DND-41 (cell line): ENCODE measurements at places on chromosomes 12 and 14.

DNA sequence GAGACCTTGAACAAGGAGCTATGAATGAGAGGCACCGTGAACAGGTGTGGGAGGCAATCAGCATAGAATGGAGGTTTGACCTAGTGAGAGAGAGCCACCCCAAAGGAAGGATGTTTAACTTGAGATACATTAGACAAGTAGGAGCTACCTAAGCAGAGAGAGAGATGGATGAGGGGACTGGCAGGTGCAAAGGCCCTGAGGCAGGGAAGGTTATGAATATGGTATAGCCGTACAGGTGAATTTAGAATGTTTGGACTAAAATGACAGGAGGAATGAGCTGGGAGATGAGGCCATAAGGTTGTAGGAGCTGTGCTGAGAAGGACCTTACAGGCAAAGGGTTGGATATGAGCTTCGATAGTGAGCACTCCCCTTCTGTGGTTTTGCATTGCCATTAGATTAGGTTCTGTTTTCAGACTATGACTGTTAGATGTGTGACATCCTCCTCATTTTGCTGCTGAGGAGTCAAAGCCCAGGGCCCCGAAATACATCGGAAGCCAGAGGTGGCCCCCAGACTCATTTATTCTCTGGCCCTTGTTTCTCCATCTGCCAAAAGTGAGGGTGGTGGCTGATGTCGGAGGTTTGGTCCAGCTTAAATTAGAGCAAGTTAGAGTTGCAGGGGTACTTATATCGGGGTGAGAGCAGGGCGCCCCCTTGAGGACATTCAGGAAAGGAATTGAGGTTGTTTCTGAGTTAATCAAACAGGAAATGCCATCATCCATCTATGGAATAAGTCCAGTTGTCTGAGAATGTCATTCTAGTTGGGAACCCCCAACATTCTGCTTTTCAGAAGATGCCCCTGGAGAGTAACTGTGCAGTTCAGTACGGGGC, 29.4 kb downstream of the SLC24A4 start:
- H3K36me3 ChIP-seq = no peaks in the 10 kb centered on the region
- H3K27ac ChIP-seq = no peak overlapping the region
- peaks cover 5% of the 10 kb centered on the region for H3K27me3 ChIP-seq
- H3K4me1 ChIP-seq = no peaks in the 10 kb centered on the region
- peak; percentile 30 for DNase-seq
- H3K4me3 ChIP-seq = no peak overlapping the region

DNA sequence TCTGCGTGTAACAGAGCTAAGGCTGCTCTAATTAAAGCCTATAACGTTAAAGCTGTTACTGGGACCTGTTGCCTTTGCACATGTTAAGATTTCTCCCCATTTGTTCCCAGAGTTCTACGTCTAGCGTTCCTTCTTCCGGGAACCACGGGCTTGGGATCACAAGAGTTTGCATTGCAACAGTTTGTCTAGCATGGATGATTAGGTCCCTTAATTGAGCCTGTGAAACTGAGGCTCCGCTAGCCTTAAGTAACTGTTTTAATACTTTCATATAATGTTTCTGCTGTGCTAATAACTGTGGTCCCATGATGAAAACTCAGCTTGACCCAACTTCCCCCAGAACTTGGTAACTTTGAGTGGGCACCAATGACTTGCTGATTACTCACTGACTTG, 16.7 kb upstream of the LYZ start:
- no peaks in the 10 kb centered on the region for H3K36me3 ChIP-seq
- H3K27ac ChIP-seq = peak overlapping the region; percentile 5; the same call in 1 of the 2 replicates
- H3K27me3 ChIP-seq = peaks cover 15% of the 10 kb centered on the region
- DNase-seq = no peak

- no peaks in the 10 kb centered on the region for H3K27me3 ChIP-seq
- no peaks in the 10 kb centered on the region for H3K36me3 ChIP-seq
- no peak overlapping the region for H3K4me3 ChIP-seq
- H3K27ac ChIP-seq = no peak overlapping the region
Measured at GRCh38 chr12:127582074-127582473, 684.9 kb upstream of the TMEM132C start.

GRCh38 chr12:114684870-114685273, 897 bp upstream of the TBX3 start:
- no peaks in the 10 kb centered on the region for H3K36me3 ChIP-seq
- no peaks in the 10 kb centered on the region for H3K4me1 ChIP-seq
- H3K27me3 ChIP-seq = peaks cover 24% of the 10 kb centered on the region
- no peak overlapping the region for H3K4me3 ChIP-seq
- no peak overlapping the region for H3K27ac ChIP-seq
- DNase-seq = no peak

GRCh38 chr14:81178063-81178462, 42.7 kb downstream of the GTF2A1 start:
- H3K36me3 ChIP-seq = peaks cover 41% of the 10 kb centered on the region
- H3K4me3 ChIP-seq = no peak overlapping the region
- DNase-seq = no peak
- H3K27me3 ChIP-seq = no peaks in the 10 kb centered on the region

DNA sequence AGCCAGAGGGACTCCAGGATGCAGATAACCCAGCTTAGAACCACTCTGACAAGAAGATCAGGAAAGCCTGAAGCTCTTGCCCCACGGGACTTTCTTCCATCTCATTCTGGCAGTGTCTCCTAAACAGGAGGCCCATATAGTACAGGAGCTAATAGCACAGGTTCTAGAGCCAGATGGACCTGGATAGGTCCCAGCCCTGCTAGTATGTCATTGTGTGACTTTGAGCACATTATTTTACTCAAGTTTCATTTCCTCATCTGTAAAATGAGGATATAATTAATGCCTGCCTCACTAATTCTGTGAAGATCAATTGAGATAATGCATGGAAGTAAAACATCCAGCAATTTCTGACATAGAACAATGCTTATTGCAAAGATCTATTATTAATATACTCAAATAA, 66.5 kb upstream of the GZMB start:
- peaks cover 3% of the 10 kb centered on the region for H3K27me3 ChIP-seq
- no peaks in the 10 kb centered on the region for H3K36me3 ChIP-seq
- H3K4me1 ChIP-seq = no peaks in the 10 kb centered on the region
- H3K4me3 ChIP-seq = no peak overlapping the region
- DNase-seq = no peak
- H3K27ac ChIP-seq = no peak overlapping the region

DNA sequence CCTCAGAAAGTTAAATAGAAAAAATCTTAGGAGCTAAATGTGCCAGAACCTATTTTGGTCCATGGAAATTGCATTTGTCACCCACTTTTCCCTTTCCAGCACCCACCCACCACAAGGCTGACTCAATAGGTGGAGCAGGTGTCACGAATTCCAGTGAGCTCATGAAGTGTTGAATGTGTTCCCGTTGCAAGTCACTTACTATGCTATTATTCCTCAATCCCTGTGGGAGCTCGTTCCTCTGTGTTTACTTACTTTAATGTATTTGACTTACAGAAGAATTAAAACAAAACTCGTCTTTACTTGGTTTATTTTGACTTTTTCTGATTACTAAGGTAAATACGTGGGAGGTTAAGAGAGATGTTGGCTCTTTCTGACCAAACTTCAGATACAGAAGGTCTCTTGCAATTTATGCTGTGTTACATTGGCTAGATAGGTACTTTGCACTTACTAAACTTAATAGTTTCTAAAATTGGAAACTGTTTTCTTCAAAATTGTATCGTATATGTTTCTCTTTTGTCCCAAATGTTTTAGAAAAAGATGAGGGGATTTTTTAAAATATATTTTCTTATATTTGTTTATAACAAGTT, 269.4 kb upstream of the NOVA1 start:
- H3K27me3 ChIP-seq = no peaks in the 10 kb centered on the region
- no peaks in the 10 kb centered on the region for H3K4me1 ChIP-seq
- no peak for DNase-seq
- H3K4me3 ChIP-seq = no peak overlapping the region
- no peak overlapping the region for H3K27ac ChIP-seq

- H3K4me1 ChIP-seq = peaks cover 45% of the 10 kb centered on the region
- H3K36me3 ChIP-seq = peaks cover 68% of the 10 kb centered on the region
- H3K4me3 ChIP-seq = no peak overlapping the region
- no peak for DNase-seq
- H3K27ac ChIP-seq = peak overlapping the region; percentile 32; the same call in 1 of the 2 replicates
Measured at GRCh38 chr12:104638851-104639240, 182.1 kb downstream of the CHST11 start.

- H3K4me1 ChIP-seq = no peaks in the 10 kb centered on the region
- H3K36me3 ChIP-seq = no peaks in the 10 kb centered on the region
- H3K4me3 ChIP-seq = no peak overlapping the region
- H3K27me3 ChIP-seq = no peaks in the 10 kb centered on the region
- no peak for DNase-seq
Measured at GRCh38 chr12:82688035-82688501, 1.4 kb downstream of the TMTC2 start.

DNA sequence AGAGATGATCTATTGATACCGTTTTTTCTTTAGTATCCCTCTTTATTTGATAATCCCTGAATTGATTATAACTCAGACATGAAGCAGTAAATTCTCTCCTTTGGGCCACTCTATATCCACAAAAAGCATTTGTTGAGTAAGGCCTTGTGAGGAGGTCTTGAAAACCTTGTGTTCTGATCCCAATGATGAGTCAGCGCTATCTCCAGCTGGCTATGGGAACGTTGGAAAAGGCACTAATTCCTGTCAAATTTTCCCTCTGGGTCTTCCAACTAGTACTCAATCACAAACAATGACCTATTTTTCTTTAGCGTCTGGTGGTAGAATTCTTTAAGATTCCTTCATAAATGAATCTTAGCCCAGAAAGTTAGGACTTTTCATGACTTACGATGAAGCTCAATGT, 168.4 kb upstream of the LRIG3 start:
- no peak overlapping the region for H3K27ac ChIP-seq
- H3K4me3 ChIP-seq = no peak overlapping the region
- no peak for DNase-seq
- H3K27me3 ChIP-seq = no peaks in the 10 kb centered on the region
- no peaks in the 10 kb centered on the region for H3K36me3 ChIP-seq

DNA sequence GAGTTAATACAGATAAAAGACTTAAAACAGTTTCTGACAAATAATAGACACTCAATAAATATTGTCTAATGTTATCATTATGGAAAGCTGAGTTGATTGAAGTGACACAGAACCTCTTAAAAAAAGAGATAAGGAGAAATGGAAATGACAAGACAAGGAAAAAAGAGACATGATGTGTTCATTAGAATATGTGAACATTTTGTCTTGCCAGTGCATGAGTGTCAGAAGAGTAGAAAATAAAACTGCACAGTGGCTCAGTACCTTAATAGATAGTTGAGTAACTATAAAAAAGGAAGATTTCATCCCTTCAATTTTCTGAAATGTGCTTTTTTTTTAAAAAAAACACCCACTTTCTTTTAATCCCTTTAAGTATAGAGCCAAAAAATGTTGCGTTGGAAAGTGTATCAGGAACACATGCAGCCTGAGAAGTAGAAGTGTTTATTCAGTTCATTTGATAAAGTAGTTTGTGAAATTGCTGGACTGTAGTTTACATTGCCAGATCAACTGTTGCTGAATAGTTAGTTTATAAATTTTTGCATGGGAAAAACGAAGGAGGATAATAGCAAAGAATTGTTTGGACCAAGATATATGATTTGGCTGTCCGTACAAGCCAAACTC, 56.6 kb upstream of the ACSS3 start:
- no peaks in the 10 kb centered on the region for H3K36me3 ChIP-seq
- no peak overlapping the region for H3K27ac ChIP-seq
- no peak for DNase-seq
- no peak overlapping the region for H3K4me3 ChIP-seq
- no peaks in the 10 kb centered on the region for H3K4me1 ChIP-seq

DNA sequence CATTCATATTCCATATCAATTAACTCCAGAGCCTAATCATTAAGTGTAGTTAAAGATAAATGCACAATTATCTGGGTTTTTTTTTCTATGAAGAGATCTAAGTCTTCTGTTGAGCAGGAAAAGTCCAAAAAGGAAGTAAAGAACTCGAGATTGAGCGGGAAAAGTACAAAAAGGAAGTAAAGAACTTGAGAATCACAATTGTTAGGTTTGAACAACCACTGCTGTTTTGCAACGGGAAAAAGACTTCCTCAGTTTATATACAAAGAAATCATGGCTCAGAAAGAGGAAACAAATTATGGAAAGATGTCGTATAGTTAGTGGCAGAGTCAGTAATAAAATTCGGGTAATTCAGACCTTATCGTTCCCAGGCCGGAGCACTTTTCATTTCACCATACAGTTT, 63.3 kb downstream of the PPP1R12A start:
- no peak for DNase-seq
- H3K27me3 ChIP-seq = no peaks in the 10 kb centered on the region
- H3K4me3 ChIP-seq = no peak overlapping the region
- H3K36me3 ChIP-seq = peaks cover 57% of the 10 kb centered on the region
- no peak overlapping the region for H3K27ac ChIP-seq

DNA sequence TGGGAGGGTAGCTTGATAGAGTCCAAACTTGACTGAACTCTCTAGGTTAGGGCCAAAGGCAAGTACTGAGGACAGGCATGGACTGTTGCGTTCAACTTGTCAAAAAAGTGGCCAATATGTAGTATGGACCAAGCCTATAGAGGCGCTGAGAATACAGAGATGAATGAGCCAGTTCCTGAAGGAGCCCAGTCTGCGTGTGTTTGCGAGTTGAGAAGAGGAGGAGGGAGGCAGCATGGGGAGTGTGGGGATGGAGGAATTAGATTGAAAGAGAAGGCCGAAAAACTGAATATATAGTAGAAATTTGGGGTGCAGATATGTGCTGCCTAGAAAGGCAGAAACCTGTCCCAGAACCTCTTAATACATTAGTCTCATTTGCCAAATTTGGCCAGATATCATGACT, 412.4 kb downstream of the PCNX1 start:
- peaks cover 45% of the 10 kb centered on the region for H3K4me1 ChIP-seq
- H3K36me3 ChIP-seq = no peaks in the 10 kb centered on the region; the same call in 1 of the 2 replicates
- H3K4me3 ChIP-seq = peak overlapping the region; percentile 16; the same call in 1 of the 2 replicates
- peak; percentile 7 for DNase-seq
- H3K27me3 ChIP-seq = no peaks in the 10 kb centered on the region

- no peak overlapping the region for H3K4me3 ChIP-seq
- H3K36me3 ChIP-seq = no peaks in the 10 kb centered on the region
- H3K27ac ChIP-seq = no peak overlapping the region
- DNase-seq = no peak
Measured at GRCh38 chr12:116245189-116245588, 32.3 kb downstream of the MED13L start.

DNA sequence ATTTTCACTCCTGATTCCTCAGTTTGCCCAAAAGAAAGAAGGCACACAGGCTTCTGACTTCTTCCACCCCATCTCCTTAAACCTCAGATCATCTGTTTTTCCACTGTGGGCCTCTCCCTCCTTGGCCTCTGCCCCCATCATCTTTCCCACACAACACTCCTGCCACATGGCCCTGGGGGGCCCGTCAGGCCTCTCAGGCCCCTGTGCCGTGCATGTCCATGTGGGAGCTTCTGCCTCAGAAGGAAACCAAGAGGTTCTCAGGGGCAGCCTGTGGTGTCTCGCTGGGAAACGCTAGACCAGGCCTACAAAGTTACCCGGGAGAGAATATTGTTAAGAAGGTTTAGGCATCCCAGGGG, 8.0 kb downstream of the KLHL33 start:
- DNase-seq = no peak
- H3K27me3 ChIP-seq = no peaks in the 10 kb centered on the region
- no peaks in the 10 kb centered on the region for H3K36me3 ChIP-seq
- peak overlapping the region; percentile 74 for H3K27ac ChIP-seq
- H3K4me1 ChIP-seq = peaks cover 16% of the 10 kb centered on the region
